ENCODE measurements at places on chromosomes 5 and 9.

- DNase-seq, result no peak
These were observed 18.5 kb upstream of the KIF12 start for GRCh38 chr9:114117614-114117995.

DNA sequence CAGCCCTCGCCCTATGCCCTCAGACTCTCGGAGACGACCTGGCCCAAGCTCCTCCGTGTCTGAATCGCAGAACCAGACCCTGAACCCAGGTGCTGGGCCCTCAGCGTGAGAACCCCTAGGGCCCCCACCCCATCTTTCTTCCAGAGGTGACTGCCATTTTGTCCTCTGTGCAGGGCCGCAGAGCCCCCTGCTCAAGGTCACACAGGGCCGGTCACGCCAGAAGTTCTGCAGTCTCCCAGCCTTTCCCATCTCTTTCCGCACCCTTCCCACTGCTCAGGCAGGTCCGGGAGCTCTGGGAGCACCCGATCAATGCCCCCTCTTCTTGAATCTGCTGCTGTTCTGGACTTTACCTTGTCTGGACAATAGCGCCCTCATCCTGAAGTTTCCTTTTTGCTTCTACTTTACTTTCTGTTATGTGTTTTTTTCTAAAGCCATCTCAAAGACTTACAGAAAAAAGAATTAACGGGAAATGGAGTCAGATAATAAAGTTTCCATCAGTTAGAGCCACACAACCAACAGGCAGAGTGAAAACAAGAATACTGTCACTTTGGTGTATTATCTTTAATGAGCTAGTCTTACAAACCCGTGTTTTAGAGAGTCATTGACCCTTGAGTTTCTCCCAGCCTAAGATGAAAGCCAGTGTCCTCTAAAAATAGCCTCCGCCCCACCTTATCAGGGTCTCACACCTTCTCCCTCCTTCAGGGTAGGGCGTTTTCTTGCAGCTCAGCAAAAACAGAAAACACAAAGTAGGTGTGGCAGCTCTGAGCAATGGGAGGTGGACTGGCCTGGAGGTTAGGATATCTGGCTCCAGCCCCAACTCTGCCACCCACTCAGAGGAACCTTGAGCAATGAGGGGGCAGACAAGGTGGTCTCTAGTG lies 1.8 kb downstream of the TMOD1 start:
- DNase-seq, result no peak

DNA sequence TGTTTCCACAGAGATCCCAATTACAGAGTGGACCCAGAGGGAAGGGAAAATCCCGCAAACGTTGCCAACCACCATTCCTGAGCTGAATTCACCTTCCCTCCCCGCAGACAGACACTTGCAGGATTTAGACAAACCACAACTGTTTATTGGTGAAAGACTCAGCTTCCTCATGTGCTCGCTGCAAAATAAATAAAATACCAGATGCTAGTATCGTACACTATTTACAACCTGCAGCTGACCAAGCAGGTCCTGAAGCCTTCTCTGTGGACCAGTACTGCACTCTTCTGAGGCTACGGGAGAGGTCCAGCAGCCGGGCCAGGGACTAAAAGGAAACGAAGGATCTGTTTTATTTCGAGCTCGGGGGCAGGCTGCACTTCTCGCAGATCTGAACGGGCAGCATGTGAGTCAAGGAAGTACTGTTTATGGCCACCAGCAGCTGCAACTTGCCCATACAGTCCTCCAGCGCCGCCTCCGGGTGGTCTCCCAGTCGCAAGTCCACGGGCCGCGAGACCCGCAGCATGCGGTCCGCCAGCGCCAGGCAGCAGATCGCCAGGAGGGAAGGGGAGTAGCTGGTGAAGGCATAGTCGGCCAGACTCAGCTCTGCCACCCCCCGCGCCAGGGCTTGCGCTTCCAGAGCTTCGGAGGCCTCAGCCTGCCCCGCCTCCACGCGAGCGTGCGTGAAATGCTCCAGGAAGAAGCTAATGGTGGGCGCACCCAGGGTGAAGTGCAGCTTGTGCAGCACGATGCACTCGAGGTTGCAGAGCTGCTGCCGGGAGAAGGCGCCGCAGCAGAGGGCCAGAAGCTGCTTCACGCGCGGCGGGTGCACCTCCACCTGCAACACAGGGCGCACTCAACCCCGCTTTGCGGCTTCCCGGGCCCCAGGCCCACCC lies 2.1 kb downstream of the CCNO start:
- no peak for DNase-seq

DNA sequence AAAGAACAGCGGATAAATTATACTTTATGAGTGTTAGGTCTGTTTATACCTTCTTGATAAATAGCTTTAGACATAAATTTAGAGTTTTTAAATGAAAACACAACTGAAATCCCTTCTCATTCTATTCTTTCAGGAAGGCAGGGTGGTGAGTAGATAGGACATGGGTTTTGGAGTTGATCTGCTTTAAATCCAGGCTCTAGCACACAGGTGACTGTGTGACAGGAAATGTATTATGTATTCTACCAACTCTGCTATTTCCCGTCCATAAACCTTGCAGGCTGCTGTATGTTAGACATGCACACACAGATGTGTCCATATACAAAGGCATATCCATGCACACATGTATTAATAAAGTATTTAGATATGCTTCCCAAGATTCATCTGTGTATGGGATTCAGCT lies 19.3 kb upstream of the CARTPT start:
- no peak for DNase-seq

- no peak for DNase-seq
These were observed 128.4 kb downstream of the PTTG1 start for GRCh38 chr5:160550075-160550474.

- no peak for DNase-seq
These were observed 484.9 kb downstream of the BNC2 start for GRCh38 chr9:16385590-16385989.

GRCh38 chr5:32206509-32207354 lies 32.6 kb upstream of the GOLPH3 start:
- DNase-seq, result no peak

DNA sequence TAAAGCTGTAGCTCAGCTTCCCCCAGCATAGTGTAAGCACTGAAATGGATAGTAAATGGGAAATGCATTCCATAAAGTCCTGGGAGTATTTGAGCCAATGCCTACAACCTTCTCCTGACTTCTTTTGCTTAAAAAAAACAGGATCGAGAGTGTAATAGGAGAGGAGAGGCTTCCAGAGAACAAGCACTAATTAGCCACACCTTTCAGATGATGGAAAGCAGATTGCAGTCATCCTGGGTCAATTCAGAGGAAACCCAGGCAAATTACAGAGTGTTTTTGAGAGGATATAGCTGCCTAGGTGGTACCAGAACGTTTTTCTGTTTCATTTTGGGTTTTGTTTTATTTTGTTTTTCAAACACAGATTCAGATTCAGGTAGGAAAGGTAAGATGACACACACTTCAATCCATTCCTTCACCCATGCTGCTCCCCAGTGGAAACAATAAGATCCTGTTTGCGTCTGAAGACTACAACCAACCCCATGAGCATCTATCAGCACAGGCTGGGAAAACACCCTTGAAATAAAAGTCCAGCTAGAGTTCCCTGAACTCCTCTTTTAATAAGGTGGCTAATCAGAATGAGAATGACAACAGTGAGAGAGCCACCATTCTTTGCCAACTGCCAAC lies 95.6 kb downstream of the RFK start:
- no peak for DNase-seq

DNA sequence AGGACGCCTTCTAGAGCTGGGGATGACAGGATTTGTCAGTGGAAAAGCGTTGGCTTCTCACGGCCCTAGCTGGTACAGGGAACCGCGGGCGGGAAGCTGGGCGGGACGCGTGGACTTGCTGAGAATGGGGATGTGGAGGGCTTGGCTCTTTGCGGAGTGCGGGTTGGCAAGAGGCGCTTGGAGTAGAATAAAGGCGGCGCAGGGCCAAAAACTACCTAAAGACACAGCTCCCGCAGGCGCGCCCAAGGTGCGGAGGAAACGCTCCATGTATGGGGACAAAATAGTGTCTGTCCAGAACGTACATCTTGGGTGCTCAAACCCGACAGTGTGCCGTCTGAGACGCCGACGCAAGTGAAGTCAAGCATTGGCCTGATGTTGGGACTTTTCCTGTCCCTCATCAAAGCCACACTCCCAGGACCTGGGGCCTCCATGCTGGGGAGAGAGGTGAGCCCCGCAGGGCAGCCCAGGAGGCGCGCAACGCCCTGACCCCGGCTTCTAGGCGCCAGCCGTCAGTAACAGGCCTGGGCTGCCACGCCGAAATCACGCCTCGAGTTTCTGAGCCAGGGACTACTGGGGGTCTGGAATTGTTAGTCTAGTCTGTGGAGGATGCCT lies 1.6 kb upstream of the NKX2-5 start:
- DNase-seq, result no peak

DNA sequence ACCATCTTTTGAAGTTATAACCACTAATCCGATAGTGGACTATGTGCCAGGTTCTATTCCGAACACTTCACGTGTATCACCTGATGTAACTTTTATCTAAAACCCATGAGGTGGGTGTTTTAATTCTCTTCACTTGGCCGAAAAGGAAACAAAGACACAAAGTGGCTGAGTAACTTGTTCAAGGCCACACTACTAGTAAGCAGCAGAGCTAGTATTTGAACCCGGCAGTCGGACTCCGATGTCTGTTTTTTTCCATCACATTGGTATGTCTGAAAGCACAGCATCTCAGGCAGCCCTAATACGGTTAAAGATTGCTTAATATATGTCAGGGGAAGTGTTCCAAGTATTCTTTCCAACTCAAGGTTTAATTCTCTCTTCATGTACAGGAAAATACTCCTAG lies 16.2 kb downstream of the FAM169A start:
- no peak for DNase-seq

DNA sequence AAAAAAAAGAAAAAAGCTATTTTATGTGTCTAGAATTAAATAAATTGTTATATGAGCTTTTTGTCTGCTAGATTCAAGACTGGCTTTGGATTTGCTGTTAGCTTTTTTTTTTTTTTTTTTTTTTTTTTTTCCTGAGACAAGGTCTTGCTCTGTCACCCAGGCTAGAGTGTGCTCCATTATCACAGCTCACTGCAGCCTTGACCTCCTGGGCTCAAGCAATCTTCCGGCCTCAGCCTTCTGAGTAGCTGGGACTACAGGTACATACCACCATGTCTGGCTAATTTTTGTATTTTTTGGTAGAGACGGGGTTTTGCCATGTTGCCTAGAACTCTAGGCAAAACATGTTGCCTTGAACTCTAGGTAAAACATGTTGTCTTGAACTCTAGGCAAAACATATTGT lies 16.7 kb downstream of the GPBP1 start:
- DNase-seq, result no peak

DNA sequence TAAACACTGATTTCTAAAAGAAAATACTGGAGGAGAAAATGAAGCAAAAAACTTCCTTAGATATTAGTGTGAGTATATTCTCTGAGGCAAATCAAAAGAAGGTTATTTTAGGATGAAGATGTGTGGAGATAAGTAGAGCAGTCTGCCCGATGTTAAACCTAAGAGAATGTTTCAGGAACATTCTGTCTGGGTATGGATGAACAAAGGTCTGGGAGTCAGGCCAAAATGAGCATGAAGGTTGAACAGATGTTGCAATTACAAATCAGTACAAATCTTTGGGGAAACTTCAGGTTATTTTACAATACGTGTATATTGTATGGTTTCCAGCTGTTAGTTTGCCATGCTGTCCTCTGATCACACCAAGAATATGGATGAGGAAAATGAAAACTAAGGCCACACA lies 14.4 kb upstream of the CEP78 start:
- DNase-seq, result no peak

- no peak for DNase-seq
These were observed 57.3 kb upstream of the CPLX2 start for GRCh38 chr5:175813943-175814630.

- DNase-seq, result no peak
These were observed 27.8 kb upstream of the FSD1L start for GRCh38 chr9:105419816-105420597.

GRCh38 chr5:72082048-72082447 lies 25.2 kb upstream of the MAP1B start:
- DNase-seq, result no peak

DNA sequence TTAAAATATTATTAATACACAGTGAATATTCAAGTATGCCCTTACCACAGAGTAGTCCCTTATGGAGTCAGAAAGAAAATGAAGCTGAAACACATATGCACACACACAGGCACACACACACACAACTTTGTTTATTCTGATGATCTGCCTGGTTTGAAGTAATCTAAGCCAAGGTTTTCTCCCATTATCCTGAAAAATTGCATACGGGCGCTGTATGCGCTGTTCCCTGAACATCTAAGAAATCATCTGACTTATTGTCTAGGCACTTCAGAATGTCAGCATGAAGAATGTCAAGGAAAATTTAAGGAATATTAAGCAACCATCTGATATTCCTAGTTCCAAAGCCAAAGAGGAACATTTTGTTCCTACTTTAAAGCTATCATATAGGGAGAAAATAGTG lies 147.1 kb upstream of the SLC30A5 start:
- no peak for DNase-seq

DNA sequence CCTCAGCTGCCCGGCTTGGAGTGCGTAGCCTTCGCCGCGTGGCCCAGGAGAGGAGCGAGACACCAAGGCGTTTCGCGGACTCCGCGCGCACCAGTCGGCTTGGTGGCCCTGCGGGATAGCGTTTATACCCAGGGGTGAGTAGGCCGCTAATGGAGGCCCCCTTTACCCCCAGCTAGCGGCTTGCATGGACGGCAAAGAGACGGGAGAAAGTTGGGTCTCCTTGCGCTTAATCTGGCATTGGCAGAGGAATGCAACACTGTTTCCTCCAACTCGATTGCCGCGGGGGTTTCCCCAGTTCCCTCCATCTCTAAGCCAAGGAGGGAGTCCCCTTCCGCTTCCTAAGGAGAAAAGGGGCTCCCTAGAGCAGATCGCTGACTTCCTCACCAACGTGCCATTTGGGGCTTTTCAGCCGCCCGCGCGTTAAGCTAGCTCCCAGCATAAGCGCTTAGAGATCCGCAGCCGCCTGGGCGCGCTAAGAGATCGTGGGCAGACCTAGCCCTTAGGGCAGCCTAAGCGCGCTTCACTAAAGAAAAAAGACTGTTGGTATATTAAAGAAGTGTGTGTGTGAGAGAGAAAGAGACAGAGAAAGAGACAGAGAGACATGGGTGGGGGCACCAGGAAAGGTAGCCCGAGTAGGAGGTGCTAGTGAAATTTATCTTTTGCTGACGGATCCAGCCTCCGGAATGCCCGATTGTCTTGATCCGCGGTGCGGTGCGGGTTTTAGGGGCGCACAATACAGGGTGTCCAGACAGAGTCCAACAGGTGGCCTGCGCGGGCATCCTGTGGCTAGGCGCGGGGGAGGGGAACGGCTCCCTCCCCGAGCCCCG lies 597.9 kb upstream of the SGCD start:
- DNase-seq, result no peak

DNA sequence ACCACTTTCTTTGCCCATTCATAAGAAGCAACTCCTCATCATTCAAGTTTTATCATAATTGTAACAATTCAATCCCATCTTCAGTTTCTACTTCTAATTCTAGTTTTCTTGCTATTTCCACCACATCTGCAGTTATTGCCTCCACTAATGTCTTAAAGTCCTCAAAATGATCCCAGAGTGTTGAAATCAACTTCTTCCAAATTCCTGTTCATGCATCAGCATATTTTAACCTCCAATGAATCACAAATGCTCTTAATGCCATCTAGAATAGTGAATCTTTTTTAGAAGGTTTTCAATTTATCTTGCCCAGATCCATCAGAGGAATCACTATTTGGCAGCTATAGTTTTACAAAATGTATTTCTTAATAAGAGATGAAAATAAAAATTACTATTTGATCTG lies 3.2 kb upstream of the SRP19 start:
- DNase-seq, result no peak
